ENCODE measurements at places on chromosomes 4 and X.

GRCh38 chr4:73335679-73336078, 68.4 kb upstream of the ALB start:
- DNase-seq: no peak

GRCh38 chrX:44344194-44344593, 722 bp upstream of the EFHC2 start:
- peak; percentile 0 for DNase-seq

GRCh38 chr4:1964443-1964842, 44.3 kb downstream of the NELFA start:
- no peak for DNase-seq

- no peak for DNase-seq
Measured at GRCh38 chr4:100548200-100548560, 30.4 kb upstream of the EMCN start.

- no peak for DNase-seq
Measured at GRCh38 chr4:98625920-98626319, 32.5 kb downstream of the TSPAN5 start.

- DNase-seq: no peak
Measured at GRCh38 chrX:129940721-129941120, 34.8 kb downstream of the UTP14A start.

- DNase-seq: peak; percentile 94
Measured at GRCh38 chr4:52712251-52713130, 38.7 kb downstream of the ERVMER34-1 start.

DNA sequence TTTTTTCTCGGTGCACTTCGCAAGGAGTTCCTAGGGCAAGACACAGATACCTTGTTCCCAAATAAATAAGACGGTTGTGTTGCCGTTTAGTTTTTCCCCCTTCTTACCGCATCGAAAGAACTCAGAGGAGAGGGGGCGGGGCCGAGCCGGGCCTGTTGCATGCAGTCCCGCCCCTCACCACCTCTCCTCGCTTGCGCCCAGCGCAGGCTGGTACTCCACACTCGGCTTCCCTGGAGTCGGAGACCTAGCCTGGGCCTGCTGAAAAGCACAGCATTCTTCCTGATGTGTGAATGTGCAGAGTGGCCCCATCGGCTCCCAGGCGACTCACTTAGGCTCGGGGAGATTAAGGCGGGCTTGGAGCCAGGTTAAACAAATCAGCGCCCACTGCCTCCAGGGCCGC, 26.1 kb upstream of the VMA21 start:
- DNase-seq: peak; percentile 2

Measured in suppressor macrophage treated with lipopolysaccharide for 1 hour (primary cell).